ENCODE measurements at places on chromosomes 4 and X.

DNA sequence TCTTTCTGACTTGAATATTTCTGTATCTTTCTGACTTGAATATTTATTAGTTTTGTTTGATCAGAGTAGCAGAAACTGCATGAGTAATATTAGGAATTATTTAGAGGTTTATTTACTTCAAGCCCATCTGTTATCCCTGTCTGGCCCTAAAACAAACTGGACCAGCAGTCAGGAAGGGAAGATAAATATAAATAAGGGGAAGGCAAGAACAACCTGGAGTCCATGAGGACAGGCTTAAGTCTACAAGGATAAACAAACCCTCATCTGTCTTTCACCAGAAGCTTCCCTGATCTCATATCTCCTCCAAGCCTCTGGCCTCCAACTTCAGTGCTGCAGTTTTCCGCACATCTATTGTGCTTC lies 524.9 kb downstream of the CENPC start:
- DNase-seq, result no peak

GRCh38 chr4:122007016-122007415 lies 55.2 kb upstream of the TRPC3 start:
- no peak for DNase-seq

- DNase-seq, result no peak
Measured at GRCh38 chrX:17377091-17377717, 2.2 kb downstream of the NHS start.

DNA sequence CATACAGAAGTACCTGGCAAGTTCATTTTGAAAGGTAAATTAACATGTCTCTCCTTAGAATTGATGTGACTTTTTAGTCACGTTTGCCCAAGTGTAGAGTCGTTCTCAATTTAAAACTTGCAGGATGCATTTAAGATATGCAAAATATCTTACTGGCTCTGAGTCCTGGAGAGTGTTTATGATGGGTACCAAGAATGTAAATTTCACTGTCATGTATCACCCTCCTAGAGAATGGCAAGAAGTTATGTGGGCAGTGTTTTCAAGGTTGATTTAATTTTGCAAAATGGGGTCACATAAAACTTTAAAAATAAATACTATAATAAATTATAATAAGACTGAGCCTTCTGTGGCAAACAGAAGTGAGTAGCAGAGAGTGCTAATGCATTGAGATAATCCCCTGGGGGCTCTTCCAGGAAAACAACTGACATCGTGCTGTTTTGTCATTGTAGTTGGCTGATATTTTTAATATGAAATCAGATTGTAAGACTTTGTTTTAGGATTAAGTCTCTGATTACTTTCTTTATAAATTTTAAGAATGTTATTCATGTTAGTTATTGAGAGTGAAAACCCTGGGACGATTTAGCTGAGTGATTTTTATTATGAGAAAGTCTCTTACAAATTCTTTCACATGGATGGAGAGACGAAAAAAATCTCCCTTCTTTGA lies 103.0 kb downstream of the AFF1 start:
- no peak for DNase-seq

DNA sequence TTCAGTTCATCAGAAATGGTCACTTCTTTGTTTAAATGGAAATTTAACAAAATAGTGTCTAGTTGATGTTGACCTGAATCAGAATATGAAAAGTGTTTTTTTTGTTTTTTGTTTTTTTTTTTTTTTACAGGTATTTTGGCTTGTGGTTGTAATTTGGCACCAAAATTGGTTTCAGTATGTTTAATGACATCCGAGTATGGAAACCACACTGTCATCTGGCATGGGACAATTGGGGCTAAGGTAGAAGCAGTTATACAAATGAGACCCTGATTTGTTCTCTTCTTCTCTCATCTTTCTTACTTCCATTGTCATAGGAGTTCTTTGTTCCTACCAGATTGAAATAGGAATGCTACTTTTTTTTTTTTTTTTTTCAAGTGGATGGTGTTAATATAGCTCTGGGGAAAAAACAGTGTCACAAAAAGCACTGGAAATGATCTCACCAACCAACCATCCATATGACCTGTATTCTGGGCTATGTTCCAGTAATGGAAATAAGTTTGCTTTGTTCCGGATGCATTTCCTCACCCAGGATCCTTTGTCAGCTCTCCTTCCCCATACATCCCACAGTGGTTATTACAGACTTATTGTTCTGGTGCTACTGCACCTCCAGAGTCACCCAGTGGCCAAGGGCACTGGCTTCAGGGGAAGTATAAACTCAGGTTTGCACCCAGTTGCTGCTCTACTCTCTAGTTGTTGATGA lies 95.8 kb downstream of the ATXN3L start:
- no peak for DNase-seq

DNA sequence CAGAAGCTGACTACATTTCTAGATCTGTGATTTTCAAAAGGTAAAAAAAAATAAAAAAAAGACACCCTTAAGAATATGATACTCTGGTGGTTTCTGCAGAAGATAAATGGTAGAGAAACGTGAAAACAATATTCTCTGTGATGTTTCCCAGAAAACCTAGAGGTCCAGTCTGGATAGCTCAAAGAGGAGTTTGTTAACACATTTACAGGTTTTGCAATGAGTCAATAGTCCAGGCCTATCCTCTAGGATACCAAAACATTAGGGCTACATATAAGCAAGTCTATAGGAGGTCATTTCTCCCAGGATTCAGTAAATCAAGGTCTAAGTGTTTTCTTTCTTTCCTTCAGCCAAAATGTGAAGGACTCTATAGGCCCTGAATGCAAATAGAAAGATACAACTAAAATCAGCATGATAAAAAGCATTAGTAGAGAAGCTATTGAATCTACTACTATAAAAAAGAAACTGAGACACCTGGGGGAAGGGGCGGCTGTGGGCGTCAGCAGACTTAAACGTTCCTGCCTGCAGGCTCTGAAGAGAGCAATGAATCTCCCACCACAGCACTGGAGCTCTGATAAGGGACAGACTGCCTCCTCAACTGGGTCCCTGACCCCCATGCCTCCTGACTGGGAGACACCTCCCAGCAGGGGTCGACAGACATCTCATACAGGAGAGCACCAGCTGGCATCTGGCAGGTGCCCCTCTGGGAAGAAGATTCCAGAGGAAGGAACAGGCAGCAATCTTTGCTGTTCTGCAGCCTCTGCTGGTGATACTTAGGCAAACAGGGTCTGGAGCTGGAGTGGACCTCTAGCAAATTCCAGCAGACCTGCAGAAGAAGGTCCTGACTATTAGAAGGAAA lies 33.7 kb upstream of the SPP1 start:
- DNase-seq, result no peak

DNA sequence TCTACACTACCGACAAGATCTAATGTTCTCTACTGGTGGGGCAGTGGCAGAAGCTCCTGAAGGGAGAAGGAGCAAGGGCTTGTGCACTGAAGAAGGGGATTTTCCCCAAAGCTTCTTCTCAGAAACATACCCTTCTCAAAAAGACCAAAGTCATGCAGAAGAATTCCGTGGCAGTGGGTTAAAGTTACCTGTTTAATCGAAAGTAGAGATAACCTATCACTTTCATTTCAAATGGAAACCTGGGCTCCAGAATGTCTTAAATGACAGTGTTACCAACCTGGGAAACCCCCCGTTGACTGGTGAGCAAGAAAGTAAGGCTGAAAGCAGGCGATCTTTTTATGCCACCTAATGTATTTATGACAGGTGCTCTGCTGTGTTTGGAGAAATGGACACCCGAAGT lies 92.5 kb upstream of the TEX13D start:
- peak; percentile 31 for DNase-seq

DNA sequence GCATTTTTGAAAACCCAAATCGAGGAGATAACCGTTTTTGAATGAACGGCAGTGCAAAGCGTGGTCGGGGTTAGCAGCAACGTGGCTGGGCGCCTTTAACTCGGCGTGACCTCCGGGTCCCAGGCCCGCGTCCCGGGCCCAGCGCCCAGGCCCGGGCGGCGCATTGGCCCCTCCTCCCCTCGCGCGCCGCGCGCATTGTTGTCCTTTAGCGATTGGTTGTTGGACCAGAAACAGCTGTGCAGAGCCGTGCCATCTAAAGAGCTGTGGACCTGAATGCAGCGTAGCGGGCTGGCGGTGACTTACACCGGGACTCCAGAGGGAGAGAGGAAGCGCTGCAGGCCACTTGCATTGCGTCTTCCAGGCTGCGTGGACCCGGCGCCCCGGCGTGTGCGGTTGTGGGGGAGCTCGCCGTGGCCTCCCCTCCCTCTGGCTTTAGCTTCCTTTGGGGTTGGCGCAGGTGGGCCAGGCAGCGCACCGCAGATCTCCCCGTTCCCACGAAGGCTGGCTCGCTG lies at the start of gene STOX2:
TSS of gene STOX2 (plus strand) at position 227 of the 512 bp plus-strand sequence. CDS start 1,484 bp downstream, outside the sequence.
- no peak for DNase-seq

DNA sequence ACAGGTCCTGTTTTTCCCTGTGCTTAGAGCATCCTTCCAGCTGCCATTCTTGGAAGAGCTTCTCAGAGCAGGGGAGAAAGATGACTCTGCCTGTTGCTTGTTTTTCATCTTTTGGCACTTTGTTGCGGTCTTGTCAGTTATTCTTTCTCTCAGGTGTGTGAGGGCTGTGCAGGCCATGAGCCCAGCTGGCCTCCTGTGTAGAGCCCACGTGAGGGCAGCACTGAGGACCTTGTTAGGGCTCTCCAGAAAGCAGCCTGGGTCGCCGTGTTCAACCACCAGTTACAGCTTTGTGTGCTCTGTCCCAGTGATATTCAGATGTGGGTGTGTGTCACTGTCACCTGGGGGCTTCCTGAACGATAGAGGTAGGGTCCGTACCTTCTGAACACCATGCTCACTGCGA lies 52.8 kb downstream of the NOP14 start:
- DNase-seq, result no peak

GRCh38 chr4:118676128-118676527 lies 9.1 kb upstream of the METTL14 start:
- DNase-seq, result no peak

DNA sequence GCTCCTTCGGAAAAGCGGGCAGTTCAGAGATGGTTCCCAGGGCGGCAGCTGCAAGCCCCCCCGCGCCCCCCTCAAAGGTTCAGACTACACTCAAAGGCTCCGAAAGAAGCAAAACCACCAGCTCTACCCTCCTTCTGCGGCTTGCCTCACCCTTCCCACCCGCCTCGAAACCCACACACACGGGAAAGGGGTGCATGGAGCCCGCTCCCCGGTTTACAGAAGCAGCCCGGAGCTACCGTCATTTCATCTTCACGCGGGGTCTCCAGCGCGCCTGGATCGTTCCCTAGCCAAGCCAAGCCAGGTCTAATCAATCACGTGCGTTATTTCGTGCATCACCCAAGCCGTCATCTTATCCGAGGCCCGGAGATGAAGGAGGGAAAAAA lies 1.2 kb downstream of the NLGN4X start:
- no peak for DNase-seq

- DNase-seq, result no peak
Measured at GRCh38 chr4:13054420-13054970, 429.6 kb downstream of the RAB28 start.

DNA sequence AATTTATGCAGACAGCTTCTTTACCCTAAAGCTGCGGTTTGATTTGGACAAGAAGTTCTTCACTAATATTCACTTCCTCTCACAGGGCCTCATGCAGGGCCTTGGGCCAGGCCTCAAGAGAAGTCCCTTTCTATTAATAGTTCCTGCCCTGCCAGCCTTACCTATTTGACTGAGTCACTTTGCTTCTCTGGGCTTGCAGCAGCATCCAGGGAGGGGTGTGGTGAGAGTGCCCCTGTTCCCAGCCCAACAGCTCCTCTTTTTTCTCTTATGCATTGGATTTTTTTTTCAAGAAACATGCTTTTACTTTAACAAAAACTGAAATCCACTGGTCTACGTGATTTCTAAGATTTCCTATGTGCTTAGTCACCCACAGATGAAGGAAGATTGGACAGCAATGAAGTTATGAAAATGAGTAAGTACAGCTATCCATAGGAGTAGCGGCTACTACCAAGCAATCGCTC lies 26.7 kb downstream of the FAM156B start:
- no peak for DNase-seq

GRCh38 chr4:175271010-175271630 lies 353.0 kb downstream of the ADAM29 start:
- DNase-seq, result no peak

- DNase-seq, result no peak
Measured at GRCh38 chrX:41796046-41796445, 72.1 kb downstream of the GPR82 start.
